ENCODE measurements at places on chromosomes 3 and 15. TPM values are rescaled to one million over a fixed set of nuclear protein-coding genes. Genes with fewer than 3 reads are reported as not detected.

SUSD5 gene
- 2.9 TPM for total RNA-seq

FANCD2OS gene
- total RNA-seq, result not detected

CADM2 gene
- 0.21 TPM for total RNA-seq

PAQR9 gene
- total RNA-seq, result not detected

MOBP gene
- 0.18 TPM for total RNA-seq

- H3K27ac ChIP-seq, result no peak overlapping the region
- no peaks in the 10 kb centered on the region for H3K27me3 ChIP-seq
- no peak for DNase-seq
- no peaks in the 10 kb centered on the region for H3K36me3 ChIP-seq
Measured at GRCh38 chr3:63508305-63508704, 144.2 kb upstream of the SNTN start.

- H3K4me1 ChIP-seq, result no peaks in the 10 kb centered on the region
- H3K27me3 ChIP-seq, result no peaks in the 10 kb centered on the region
- no peak overlapping the region for H3K4me3 ChIP-seq
- no peaks in the 10 kb centered on the region for H3K36me3 ChIP-seq
Measured at GRCh38 chr3:117105686-117106085, 396.1 kb downstream of the TUSC7 start.

GRCh38 chr3:177379045-177379444 lies 181.8 kb upstream of the TBL1XR1 start:
- no peaks in the 10 kb centered on the region for H3K4me1 ChIP-seq
- H3K27ac ChIP-seq, result no peak overlapping the region
- no peak for DNase-seq
- no peaks in the 10 kb centered on the region for H3K36me3 ChIP-seq
- no peak overlapping the region for H3K4me3 ChIP-seq

DNA sequence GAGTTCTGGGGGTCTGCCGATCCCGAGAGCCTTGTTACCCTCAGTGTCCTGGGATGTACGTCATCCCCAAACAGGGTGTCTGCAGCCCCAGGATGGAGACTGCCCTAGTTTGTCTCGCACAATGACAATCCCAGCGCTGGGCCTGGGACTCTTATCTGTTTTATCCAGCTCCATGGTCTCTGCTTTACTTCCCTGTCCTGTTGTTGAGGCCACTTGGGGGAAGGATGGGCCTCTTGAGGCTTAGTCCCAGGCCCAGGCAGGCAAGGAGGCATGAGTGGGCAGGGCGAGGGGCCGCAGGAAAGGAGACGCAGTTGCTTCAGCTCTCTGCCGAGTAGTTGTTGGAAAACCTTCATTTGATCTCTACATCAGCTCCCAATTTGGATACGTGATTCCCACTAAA lies 17.4 kb downstream of the SMAD6 start:
- H3K27ac ChIP-seq, result no peak overlapping the region
- H3K36me3 ChIP-seq, result peaks cover 57% of the 10 kb centered on the region
- no peak for DNase-seq
- peaks cover 25% of the 10 kb centered on the region for H3K4me1 ChIP-seq
- H3K27me3 ChIP-seq, result no peaks in the 10 kb centered on the region

GRCh38 chr3:154314152-154314551 lies 10.1 kb downstream of the DHX36 start:
- peaks cover 3% of the 10 kb centered on the region for H3K4me1 ChIP-seq
- no peak for DNase-seq
- H3K36me3 ChIP-seq, result peaks cover 1% of the 10 kb centered on the region
- H3K27me3 ChIP-seq, result no peaks in the 10 kb centered on the region

DNA sequence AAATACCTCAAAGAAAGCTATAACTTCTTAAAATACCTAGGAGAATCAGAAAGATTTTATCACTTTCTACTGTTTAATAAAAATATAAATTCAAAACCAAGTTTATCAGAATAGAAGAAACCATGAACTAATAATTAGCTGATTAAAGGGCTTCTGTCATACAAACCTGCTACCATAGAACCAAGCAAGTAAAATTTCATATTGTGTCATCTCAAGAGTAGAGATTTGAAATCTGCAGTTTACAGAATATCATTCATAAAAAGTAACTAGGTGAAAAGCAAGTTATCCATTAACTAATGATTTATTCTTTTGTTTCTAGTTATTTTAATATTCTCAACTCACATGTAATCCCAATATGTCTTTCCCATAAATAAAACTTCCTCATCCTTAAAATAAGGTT lies 36.8 kb upstream of the XXYLT1 start:
- H3K36me3 ChIP-seq, result peaks cover 8% of the 10 kb centered on the region
- DNase-seq, result no peak
- no peak overlapping the region for H3K27ac ChIP-seq
- H3K4me1 ChIP-seq, result no peaks in the 10 kb centered on the region
- H3K27me3 ChIP-seq, result no peaks in the 10 kb centered on the region

Measured in lung (tissue), 17 donors.